Esophagus muscularis mucosa (tissue), 4 donors: ENCODE measurements at places on chromosomes 5 and 9.

GRCh38 chr5:30390095-30390494, 803.4 kb upstream of the CDH6 start:
- no peak for DNase-seq

- no peak for DNase-seq
Measured at GRCh38 chr5:22577711-22578110, 275.4 kb downstream of the CDH12 start.

GRCh38 chr5:74954919-74955318, 88.7 kb upstream of the FAM169A start:
- no peak for DNase-seq

DNA sequence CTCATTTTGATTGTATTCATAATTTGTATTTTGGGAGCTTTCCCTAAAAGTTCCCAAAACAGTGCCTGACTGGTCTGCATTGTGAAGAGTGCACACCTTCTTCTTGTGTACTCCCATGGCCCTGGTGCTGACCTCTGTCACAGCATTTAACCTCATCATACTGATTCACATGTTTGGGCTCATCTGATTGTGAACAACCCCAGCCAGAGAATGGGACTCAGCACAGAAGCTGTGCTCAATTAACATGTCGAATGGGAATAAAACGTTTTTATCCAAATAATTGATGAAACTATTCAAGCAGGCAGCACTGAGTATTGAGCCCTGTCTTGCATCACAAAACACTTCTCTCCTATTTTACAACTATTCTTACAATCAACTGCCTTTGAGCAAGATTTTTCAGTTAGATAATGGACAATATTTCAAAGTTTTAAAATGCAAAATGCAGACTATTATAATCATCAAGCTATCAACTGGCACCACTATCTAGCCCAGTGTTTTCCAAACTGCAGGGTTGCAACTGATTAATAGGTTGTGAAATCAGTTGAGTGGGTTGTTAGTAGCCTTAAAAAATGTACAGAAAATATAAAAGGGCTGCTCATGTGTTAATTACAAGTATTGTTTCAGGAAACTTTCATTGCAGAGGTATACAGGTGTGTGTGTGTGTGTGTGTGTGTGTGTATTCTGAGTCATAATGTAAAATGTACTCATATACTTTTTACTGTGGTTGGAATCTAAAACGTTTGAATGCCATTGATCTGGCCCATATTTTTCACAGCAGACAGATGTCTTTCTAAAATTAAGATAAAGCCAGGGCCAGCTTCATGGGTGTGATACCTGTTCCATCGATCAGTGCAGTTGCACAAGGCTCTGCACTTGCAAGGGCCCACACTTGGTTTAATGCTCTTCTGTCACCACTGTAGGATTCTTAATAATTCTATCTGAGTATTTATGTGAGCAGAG, 190.5 kb downstream of the PIK3R1 start:
- no peak for DNase-seq

DNA sequence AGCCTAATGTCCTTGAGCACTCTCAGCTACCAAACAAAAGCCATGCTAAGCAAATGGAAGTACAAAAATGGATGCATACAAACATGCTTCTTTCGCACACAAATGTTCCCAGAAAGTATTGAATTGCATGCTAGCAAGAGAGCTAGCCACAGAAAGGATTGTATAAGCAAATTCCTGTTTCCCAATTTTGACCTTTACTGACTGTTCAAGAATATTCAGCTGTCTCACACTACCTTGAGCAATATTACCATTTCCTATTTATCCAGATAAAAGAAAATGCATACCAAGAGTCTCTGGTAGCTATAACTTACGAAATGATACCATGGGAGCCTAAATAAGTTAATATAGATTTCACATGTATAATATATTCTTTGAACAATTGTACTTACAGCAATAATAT, 264.6 kb downstream of the TMEM167A start:
- DNase-seq: no peak

GRCh38 chr9:111298731-111299598, 31.1 kb downstream of the OR2K2 start:
- no peak for DNase-seq

GRCh38 chr9:13674926-13675637, 395.6 kb upstream of the MPDZ start:
- DNase-seq: no peak

DNA sequence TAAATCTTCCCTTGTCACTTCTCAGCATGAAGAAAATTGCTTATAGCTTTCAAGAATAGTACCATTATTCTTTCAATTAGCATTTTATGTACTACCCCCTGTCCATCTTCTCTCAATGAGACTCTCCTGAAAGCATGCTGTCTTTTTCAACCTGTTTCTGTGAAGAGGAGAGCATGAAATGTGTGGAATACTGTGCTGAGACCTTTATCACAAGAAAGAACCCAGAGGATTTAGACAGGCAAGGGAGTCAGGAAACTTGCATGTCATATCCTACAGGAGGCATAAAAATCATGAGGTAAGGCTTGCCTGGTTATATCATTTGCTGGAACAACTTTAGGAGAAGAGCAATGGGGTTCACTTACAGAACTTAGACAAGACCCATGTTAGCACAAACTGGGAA, 56.7 kb upstream of the LPAR1 start:
- no peak for DNase-seq

GRCh38 chr5:138466900-138467710, 1.8 kb downstream of the EGR1 start:
- no peak for DNase-seq

GRCh38 chr5:172678902-172679301, 37.8 kb downstream of the NEURL1B start:
- DNase-seq: no peak

DNA sequence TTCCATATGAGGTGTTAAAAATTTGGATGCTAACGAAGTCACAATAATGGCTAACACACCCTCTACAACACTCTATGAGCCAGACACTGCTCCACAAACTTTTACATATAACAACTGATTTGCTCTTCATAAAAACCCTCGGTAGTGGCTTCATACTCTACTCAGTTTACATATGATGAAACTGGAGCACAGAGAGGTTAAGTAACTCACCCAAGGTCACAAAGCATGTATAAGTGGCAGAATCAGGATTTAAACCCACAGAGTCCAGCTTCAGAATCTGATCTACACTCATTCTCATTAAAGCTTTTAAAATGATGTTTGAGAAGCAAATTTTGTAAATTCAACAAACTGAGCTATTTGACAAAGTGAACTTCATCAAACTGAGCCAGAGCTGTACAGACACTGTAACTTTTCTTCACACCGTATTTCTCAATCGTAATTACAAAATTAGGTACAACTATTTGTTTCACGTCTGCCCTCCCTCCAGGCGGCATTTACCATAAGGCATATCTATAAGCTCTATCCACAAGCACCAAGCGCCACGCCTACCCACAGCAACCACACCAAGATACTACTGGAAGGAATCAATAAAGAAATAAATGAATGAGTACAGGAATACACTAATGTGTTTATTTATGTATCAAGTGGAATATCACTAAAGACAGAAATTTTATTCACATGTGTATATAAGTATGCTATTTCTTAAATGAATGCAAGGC, 24.3 kb downstream of the TTC39B start:
- DNase-seq: no peak

DNA sequence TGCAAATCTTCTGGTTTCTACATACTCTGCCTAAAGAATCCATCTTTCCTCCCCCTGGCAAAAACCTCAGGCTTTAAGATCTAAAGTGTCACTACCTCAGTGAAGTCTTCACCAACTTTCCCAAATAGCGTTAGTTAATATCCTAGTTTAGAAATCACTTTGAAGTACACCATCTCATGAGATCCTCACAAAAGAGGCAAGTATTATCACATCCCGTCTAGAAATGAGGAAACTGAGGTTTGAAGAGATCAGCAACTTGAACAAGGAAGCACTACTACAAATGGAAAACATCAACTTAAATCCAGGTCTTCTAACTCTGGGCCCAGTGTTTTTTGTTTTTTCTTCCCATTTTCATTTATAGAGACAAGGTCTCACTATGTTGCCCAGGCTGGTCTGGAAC, 4.6 kb downstream of the AP3B1 start:
- no peak for DNase-seq

DNA sequence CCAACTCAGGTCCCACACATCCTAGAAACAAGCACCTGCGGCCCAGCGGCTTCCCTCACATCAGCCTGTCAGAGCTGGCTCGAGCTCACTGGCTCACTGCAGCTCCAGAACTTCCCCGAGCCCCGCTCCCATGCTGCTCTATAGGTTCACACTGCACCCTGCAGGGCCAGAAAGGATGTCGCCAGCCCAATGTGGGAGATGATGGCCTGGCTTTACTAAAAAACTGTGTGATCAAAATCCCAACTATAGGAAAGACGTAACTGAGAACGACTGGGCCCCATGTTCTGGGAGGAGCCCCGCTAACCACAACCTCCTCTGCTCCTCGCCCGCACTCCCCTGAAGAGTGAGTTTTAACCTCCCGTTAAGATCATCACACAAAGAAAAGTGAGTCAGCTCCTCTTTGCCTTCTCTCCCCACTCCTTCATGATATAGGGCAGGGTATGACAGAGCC, 4.6 kb downstream of the SURF4 start:
- DNase-seq: no peak

DNA sequence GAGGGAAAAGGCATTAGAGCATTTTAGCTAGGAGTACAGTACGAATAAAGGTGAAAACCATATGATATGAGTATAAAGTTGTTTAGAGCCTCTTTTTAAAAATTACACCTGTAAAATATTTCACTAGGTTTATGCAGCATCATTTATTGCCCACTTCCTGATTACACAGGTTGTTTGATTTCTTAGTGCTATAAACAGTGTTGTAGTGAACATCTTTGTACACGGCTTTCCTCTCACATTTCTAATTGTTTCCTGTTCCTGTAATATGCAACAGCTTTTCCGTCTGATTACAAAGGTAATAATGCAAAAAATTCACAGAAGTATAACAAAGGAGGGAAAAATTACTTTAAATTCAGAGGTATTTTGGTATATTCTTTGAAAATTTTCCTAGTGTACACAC, 13.0 kb downstream of the STOM start:
- no peak for DNase-seq

DNA sequence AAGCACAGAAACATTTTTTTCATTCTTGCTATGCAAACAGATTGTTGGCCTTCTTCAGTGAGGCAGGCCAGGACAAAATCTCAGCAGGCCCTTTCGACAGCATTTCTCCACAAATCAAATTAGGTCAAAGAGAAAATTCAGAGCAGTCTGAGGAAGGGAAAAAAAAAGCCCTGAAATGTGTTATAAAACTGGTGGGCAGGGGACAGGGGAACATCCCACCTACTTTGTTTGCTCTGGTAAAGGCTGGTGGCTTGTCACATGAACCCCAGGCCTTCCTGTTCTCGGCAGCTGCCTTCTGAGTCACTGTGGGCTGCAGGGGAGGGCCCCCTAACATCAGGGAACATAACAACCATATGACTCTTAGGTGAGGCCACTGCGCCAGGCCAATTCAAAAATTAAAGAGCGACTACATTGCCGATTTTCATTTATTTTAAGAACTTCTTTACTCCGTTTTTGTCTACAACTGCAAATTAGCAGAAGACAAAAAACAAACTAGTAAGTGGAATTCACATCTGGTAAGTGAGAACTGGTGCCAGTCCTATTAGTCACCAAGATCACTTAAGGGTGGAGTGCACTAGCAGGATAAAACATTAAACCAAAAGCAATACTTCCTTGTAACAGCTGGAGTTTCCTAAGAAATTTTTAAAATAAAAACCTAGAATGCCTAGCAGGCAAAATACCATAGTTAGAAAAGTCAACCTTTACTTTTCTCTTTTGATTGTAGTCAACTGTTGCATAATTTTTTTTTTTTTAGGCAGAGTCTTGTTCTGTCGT, 46.2 kb upstream of the DENND4C start:
- DNase-seq: peak; percentile 96

- no peak for DNase-seq
Measured at GRCh38 chr5:172941067-172941516, 18.1 kb upstream of the RPL26L1 start.

- DNase-seq: no peak
Measured at GRCh38 chr5:180350296-180350695, 2.8 kb downstream of the GFPT2 start.

DNA sequence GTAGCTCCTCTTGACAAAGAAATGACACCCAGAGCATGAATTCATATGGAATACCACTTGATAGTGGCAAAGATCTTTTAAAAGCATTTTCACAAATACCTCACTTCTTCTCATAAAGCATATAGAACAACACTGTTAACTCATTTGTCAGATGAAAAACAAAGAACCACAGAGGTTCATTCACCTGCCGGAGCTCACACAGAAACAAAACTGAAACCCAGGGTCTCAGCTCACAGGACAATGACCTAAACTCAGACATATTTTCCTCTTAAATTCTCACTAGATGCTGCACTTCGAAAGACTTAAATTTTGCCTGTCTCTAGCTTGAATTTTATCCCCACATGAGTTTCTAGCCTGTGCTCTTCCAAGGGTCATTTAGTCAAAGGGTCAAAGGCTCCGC, 339.0 kb downstream of the KCNN2 start:
- DNase-seq: no peak

DNA sequence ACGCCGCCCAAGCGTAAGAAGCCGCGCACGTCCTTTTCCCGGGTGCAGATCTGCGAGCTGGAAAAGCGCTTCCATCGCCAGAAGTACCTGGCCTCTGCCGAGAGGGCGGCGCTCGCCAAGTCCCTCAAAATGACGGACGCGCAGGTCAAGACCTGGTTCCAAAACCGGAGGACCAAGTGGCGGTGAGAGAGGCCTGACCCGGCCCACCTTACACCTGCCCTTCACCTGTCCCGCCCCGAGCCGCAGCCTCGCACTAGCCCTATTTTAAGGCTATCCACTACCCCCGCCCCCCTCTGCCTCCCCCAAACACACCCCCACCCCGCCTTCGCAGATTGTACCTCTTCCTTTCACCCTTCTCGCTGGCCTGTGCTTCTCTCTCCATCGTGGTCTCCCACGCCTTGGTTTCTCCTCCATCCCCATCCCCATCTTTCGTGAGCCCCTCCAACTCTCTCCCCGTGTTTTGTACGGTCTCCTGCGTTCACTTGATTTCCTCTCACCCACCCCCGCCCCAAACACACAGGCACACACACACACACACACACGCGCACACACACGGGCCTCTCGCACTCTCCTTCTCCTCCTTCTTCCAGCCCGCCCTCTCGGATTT, 1.3 kb downstream of the TLX3 start:
- DNase-seq: no peak
